ENCODE measurements at places on chromosomes 2 and 18. TPM values are rescaled to one million over a fixed set of nuclear protein-coding genes. Genes with fewer than 3 reads are reported as not detected.

Gene ANTXR1
- 38.1 TPM for total RNA-seq

Gene SAG
- not detected for total RNA-seq

Gene LHCGR
- total RNA-seq, result 0.24 TPM

Gene ZBTB7C
- 8.0 TPM for total RNA-seq

Gene NBEAL1
- 28.7 TPM for total RNA-seq

Gene CKAP2L
- 0.30 TPM for total RNA-seq

Gene BCL2
- total RNA-seq, result 25.9 TPM

All from cardiac septum (tissue), 1 donor.